Ovary (tissue), 10 donors: ENCODE measurements at places on chromosomes 6 and 20. TPM values are rescaled to one million over a fixed set of nuclear protein-coding genes. Genes with fewer than 3 reads are reported as not detected.

DNA sequence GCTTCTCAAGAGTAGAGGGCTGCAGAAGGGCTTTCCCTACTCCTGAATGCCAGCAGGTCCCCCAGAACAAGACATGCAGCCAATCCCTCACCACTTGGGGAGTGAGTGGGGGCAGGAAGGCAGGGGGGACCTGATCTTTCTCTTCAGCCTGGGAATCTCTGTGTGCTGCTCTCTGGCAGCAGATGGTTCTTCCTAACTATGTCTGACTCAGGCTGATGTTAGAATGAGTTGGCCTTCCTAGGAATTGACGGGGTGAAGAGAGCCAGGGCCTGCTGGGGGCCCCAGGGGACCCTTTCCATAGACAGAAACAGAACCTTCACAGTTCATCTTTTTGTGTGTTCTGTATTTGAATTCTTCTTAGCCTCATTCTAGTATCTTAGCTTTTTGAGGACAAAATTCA lies 29.0 kb upstream of the TCP11 start:
- no peak for DNase-seq

The PPIL6 gene
- total RNA-seq, result 12.7 TPM

The TRIM31 gene
- total RNA-seq, result not detected

The LY6G6F gene
- total RNA-seq, result not detected

DNA sequence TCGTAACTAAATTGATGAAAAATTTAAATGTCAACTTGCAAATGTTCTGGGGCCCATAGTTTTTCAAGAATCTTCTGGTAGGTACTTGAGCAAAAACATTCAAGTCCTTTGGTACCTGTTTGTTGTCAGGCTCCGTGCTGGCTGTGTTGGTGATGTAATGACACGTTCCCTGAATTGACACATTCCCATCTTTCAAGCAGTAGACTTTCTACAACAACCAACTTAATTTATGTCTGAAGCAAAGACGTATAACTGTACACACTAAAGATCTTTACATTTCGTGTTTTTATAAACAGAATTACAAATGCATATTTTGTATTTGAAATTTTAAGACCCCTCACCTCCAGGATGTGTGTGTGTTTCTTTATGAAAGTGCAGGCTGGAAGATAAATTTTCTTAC lies 49.5 kb downstream of the NCOA3 start:
- DNase-seq, result no peak

GRCh38 chr20:4089756-4090487 lies 74.6 kb upstream of the RNF24 start:
- DNase-seq, result no peak

DNA sequence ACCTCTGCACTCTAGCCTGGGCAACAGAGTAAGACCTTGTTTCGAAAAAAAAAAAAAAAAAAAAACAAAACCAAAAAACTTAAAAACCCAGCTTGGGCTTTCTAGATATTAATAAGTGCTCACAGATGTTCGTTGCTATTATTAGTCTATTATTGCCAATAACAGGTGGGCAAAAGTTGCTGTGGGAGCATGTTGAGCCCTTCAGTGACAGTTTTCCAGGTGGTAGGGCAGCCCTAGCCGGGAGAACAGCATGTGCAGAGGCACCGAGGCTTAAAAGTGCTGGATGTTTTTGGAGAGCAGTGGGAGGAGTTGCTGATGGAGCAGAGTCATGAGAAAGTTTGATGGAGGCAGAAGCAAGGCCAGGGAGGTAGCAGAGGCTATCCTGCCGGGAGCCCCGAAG lies 4.4 kb downstream of the PPP1R16B start:
- DNase-seq, result no peak

The CRISP2 gene
- not detected for total RNA-seq
